ENCODE measurements at places on chromosomes 5 and 9.

DNA sequence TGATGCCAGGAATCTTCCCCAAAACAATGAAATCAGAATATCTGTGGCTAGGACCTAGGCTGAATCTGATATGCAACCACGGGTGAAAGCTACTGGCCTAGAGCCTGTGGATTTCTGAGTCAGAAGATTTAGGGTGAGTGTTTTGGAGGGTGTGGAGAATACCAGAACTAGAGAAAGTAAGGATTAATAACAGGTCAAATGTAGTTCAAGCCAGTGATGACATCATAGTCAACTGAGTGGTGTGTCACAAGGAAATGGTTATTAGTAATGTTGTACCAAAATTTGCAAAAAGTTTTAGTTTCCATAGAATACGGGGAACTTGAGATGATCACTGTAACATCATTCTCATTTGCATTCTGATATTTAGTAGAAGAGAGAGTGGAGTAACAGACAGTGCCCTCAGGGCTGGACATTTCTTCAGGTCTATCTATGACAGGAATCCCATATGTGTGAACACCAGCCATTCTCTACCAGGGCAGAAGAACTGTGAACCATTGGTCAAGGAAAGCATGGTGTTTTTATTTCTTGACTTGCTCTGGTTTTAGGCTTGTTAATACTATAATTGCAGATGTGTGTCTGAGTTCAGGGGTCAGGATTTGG is 3.7 kb downstream of the GALNT12 start:
- DNase-seq, result no peak

DNA sequence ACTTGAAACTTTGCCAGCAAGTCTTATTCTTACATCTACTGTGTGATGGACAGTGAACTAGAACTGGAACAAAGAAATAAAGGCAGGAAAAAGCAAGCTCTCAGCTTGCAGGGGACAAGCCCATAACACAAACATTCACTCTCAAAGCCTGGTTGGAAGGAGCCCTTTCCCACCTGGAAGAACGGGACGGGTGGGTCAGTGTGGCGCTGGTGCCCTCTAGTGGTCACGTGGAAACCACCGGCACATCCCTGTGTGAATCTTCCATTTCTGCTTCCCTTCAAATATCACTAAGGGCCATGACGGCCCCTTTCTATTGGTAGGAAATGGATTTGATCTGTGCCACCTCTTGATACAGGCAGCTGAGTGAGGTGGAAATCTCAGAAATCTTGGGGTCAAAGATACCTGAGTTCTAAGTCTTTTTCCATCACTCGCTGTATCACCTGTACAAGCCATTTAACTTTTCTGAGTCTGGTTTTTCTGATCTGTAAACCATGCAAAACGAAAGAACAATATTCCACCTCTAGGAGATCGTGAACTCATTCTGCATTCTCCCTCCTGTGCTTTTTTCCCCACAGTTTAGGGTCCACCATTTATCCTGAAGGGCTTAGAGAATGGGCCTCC is 211.6 kb downstream of the MSX2 start:
- DNase-seq, result peak; percentile 4

DNA sequence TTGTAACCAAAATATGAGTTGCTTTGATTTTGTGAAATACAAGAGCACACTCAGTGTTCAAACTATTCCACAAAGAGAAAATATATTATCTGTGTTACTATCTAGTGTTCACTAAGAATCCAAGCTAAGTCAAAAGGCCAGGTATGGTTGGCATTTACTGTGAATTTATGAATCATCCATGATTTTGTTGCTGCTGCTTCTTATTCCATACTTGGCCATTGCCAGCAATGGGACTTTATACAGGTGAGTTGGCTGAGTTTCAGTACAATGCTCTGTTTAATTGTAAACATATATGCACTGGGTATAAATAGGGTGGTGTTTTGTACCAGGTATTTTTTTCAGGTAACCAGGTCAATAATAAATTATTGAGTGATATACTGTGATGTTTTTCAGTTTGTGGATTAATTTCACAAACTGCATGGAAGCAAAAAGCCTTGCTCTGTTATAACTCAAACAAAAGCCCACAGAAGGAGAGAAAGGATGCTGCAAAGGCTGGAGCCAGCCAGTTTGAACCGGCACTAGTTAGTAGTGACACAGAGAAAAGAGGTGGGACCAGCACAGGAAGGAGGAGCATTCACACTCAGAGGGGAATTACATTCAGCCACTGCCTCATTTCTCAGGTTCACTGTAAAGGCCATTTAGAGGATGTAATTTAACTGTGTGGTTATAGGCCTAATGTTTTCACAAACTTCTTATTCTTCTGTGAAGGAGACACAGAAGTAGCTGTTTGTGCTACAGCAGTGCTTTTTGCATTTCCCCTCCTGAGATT is 381.8 kb downstream of the ADGRV1 start:
- no peak for DNase-seq

GRCh38 chr9:20479419-20480155 is 142.7 kb downstream of the MLLT3 start:
- no peak for DNase-seq

GRCh38 chr5:61964201-61964600 is 341.8 kb upstream of the KIF2A start:
- no peak for DNase-seq

DNA sequence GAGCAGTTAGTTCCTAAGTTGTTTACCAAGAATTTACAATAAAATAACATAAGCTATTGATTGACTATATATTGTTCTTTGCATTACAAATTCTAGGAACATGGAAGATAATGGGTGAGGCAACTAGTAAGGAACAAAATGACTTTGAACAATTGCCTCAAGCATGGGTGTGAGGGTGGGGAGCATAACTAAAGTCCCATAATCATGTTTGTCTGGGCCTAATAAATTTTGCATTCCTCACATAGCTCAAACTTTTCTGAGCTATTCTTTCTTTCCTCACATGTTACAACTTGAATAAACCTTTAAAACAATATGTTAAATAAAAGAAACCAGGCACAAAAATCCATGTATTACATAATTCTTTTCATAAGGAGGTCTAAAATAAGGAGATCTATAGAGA is 1066.1 kb downstream of the NR2F1-AS1 start:
- DNase-seq, result no peak

DNA sequence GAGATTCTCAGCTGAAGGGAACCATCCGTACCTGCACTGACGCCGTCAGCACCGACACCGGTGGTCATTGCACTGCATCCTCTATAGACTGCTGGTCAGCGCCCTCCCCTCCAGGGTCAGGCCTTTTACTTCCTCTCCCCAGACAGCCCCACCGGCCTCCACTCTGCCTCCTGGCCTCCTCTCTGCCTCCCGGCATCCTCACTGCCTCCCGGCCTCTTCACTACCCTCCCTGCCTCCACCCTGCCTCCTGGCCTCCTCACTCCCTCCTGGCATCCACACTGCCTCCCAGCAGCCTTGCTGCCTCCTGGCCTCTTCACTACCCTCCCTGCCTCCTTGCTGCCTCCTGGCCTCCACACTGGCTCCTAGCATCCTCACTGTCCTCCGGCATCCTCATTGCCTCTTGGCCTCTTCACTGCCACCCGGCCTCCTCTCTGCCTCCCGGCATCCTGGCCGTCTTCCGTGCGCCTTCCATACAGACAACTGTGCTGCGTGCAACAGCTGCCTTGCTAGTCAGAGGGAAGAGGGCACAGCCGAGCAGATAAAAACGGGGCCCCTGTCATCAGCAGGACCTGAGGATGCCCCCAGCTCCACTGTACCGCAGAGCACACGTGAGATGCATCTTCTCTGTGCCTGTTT is 62.0 kb downstream of the VAV2 start:
- DNase-seq, result no peak
